ENCODE measurements at places on chromosomes 1 and 21.

- DNase-seq, result no peak
Measured at GRCh38 chr1:26289158-26290059, 9.5 kb downstream of the SH3BGRL3 start.

- no peak for DNase-seq
Measured at GRCh38 chr1:4006676-4007374, 106.8 kb upstream of the C1orf174 start.

- DNase-seq, result no peak
Measured at GRCh38 chr1:212498283-212499040, 65.7 kb downstream of the NENF start.

DNA sequence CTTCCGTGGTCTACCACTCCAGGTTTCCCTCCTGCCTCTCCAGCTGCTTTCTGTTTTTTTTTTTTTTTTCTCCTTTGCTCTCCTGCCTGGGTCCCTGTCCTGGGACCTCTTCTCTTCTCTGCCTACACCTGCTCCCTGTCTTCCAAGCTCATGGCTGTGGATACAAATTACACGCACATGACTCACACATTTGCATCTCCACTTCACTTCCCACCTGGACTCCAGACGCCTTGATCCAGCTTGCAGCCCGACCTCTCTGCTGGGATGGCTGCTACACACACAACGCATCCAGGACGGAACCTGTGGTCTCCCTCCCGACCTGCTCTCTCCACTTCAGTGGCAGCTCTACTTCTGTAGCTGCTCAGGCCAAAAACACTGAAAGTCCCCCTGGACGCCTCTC, 44.4 kb upstream of the B3GALT5 start:
- DNase-seq, result no peak

DNA sequence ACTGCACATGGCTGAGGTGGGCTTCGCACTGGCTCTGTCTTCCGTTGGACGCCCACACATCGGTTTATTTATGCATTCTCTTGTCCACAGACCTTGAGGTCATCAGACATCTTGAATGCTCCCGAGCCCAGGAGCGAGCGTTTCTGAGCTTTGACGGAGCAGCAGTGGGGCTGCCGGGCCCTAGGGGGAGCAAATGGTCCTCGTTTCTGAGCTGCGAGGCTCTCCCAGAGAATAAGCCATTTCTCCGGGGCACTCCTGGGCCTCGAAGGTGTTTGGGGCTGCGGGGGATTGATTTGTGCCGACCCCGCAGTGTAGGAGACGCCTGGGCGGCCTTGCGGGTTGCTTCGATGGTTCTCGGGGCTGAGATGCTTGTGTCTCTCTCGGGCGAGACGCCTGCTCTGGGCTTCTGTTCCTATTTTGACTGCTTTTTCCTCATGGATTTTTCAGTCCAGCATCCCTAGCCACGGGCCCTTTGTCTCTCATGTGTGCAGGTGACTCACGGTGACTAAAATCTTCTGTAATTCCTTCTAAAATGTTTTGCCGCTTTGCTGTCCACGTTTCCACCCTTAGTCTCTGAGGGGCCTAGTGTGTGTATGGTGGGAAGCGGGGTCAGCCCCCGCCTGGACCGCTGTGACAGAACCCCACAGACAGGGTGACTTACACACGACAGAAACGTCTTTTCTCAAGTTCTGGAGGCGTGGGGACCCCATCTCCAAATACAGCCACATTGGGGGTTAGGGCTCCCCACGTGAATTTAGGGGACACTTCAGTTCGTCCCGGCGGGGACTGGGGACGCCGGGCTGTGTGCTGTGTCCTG, 62.1 kb downstream of the FAAP20 start:
- DNase-seq, result no peak

GRCh38 chr1:54453509-54453908, 47.3 kb upstream of the SSBP3 start:
- DNase-seq, result no peak

- no peak for DNase-seq
Measured at GRCh38 chr1:64675718-64676345, 69.0 kb upstream of the RAVER2 start.

GRCh38 chr1:231841616-231842344, 215.2 kb downstream of the DISC1 start:
- no peak for DNase-seq

GRCh38 chr1:21232044-21232443, 55.3 kb upstream of the EIF4G3 start:
- DNase-seq, result peak; percentile 21

DNA sequence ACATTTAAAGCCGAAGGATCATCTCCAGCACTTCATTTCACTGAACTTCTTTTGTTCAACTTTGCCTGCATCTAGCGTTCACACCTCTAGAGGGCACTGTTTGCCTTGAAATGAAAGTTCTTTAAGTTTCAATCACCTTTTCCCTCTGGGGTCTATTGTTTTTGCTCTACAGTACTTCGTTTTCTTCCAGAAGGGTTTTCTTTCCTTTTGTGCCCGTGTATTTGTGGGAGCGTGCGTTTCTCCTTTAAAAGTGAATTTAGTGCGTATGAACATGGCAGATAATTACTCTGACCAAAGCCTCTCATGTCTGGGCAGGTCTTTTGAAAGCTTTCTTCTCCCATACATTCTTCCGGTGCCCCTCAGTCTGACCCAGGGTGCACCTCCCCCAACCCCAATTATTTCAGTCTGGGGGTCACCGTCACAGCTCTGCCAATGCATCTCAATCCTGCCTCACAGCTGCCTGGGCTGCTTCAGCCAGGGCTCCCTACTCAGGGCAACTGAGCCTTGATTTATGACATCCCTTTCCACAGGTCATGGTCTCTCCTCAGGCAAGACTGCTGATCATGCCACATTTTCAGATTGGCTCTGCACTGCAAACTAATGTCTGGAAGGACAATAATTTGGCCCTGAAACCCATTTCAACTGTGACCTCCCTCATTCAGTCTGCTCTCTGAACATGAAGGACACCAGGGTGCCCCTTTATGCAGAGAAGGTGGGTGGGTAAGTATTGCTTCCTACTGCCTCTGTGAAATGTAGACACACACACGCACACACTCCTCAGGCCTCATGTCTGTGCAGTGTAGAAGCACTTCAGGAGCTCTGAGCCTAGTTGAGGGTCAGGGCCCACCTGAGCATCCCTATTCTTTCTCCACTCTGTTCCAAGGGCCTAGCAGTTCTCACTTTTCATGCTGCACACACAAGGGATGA, 88.6 kb downstream of the NUF2 start:
- no peak for DNase-seq

DNA sequence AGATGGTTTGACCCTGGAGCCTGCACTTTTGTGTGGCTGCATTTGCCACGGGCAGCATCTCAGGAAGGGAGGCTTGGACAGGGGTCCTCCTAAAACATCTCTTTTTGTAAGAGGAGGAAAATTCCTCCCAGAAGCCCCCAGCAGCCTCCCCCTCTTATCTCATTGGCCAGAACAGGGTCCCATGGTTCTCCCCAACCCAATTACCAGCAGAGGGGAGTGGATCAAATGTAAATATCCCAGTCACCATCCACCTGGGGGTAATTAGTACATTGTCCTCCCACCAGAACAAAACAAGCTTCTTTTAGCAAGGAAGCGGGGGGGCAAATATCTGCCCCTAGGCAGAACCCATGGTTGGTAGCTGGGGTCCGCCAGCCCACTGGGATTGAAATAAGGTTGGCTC, 44.7 kb upstream of the TENT5B start:
- no peak for DNase-seq

- peak; percentile 25 for DNase-seq
Measured at GRCh38 chr1:84936116-84936810, 43.3 kb upstream of the LPAR3 start.

Measured in stimulated activated CD4-positive, alpha-beta T cell treated with anti-CD3 and anti-CD28 coated beads, TNF-alpha, amount 100 ng/mL, for 4 hours (primary cell).